Activated CD8-positive, alpha-beta memory T cell treated with anti-CD3 and anti-CD28 coated beads for 36 hours (primary cell): ENCODE measurements at places on chromosomes 1 and 21. TPM values are rescaled to one million over a fixed set of nuclear protein-coding genes. Genes with fewer than 3 reads are reported as not detected.

Gene PADI2
- not detected for total RNA-seq

Gene MARK1
- not detected for total RNA-seq

Gene TTLL10
- total RNA-seq: not detected

Gene FAM163A
- not detected for total RNA-seq

Gene PDPN
- not detected for total RNA-seq

Gene GPR37L1
- not detected for total RNA-seq

Gene SH2D1B
- total RNA-seq: not detected

Gene PRR9
- total RNA-seq: not detected

Gene IL22RA1
- not detected for total RNA-seq

Gene PRCC
- 99.2 TPM for total RNA-seq

Gene FCGR3B
- not detected for total RNA-seq

Gene GPATCH3
- total RNA-seq: 14.5 TPM
